Stomach (tissue), 19 donors: ENCODE measurements at places on chromosomes 1 and 21. TPM values are rescaled to one million over a fixed set of nuclear protein-coding genes. Genes with fewer than 3 reads are reported as not detected.

HMGCS2 gene
- total RNA-seq = 41.0 TPM

FCGR1A gene
- not detected for total RNA-seq

OR2T29 gene
- total RNA-seq = not detected

SH2D5 gene
- not detected for total RNA-seq

MGST3 gene
- 129 TPM for total RNA-seq

- no peak overlapping the region for H3K27ac ChIP-seq
- H3K27me3 ChIP-seq = no peaks in the 10 kb centered on the region
- no peaks in the 10 kb centered on the region for H3K4me1 ChIP-seq
- no peak overlapping the region for H3K4me3 ChIP-seq
- DNase-seq = no peak
Observed at GRCh38 chr21:19785941-19786340, 1212.3 kb upstream of the NCAM2 start.

- no peak overlapping the region for H3K27ac ChIP-seq
- peaks cover 3% of the 10 kb centered on the region for H3K4me1 ChIP-seq
- H3K4me3 ChIP-seq = no peak overlapping the region
- H3K36me3 ChIP-seq = no peaks in the 10 kb centered on the region
Observed at GRCh38 chr1:34871443-34872132, 12.0 kb upstream of the SMIM12 start.

GRCh38 chr21:9758888-9759287 lies 762.5 kb upstream of the TPTE start:
- H3K36me3 ChIP-seq = no peaks in the 10 kb centered on the region
- no peak overlapping the region for H3K27ac ChIP-seq
- no peaks in the 10 kb centered on the region for H3K4me1 ChIP-seq
- DNase-seq = no peak

DNA sequence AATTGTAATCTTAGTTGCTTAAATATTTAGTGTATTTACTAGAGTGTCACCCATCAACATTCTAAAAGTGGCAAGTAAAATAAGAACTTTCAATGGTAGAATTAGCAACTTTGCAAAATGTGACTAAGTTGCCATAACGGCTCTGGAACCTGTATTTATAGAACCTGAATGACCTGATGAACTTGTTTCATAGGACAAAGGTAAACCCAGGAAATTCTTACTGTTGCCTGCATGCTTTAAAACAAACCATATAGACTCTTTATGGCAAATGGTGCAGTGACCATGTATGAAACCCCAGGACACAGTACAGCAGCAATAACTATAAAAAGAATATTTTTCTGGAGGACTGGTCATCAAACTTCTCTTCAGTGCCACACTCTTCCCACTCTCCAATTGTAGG lies 22.9 kb downstream of the AK2 start:
- no peak overlapping the region for H3K4me3 ChIP-seq
- peaks cover 50% of the 10 kb centered on the region for H3K36me3 ChIP-seq
- no peaks in the 10 kb centered on the region for H3K27me3 ChIP-seq
- DNase-seq = no peak
- no peak overlapping the region for H3K27ac ChIP-seq

DNA sequence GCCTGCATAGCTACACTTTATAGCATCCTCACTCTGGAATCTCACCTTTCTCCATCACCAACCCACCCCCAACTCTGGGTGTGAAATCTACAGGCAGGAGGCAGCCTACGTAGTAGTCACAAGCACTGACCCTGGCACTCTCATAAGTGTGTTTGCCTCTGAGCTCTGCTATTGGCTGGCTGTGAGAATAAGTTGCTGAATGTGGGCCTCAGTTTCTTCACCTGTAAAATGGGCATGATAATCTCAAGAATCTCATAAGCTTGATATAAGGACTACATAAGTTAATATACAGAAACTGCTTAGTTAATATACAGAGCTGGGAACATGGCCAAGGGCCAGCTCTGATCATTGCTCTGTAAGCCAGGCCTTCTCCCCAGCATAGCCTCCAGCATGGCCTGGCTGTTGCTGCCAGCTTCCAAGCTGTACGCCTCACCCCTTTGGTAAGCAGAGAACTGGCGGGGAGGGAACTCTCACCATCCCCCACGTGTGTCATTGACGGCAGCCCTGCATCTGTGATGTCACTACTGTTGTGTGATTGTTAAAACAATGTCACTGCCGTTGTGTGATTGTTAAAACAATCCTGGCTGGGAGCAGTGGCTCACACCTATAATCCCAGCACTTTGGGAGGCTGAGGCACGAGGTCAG lies 53.3 kb downstream of the SYF2 start:
- no peak overlapping the region for H3K27ac ChIP-seq
- no peaks in the 10 kb centered on the region for H3K36me3 ChIP-seq
- DNase-seq = no peak
- peaks cover 5% of the 10 kb centered on the region for H3K4me1 ChIP-seq

DNA sequence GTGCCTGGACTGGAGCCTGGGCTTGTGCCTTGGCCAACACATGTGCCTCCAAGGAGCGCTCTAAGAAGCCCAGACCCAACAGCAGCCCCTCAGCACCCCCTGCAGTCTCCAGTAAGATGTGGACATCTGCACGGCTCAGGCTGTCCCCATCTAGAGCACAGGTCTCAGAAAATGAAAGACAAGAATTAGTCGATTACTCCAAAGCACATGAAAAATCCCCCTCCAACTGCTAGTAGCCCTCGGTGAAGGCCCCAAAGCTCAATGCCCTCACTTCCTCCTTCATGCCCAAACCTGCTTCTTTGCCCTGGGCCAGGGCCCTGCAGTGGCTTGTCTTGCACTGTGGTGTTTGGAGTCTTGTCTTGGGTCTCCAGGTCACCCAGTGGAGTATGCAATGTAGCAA lies 21.9 kb upstream of the ERO1B start:
- DNase-seq = no peak
- no peak overlapping the region for H3K4me3 ChIP-seq
- no peaks in the 10 kb centered on the region for H3K36me3 ChIP-seq

DNA sequence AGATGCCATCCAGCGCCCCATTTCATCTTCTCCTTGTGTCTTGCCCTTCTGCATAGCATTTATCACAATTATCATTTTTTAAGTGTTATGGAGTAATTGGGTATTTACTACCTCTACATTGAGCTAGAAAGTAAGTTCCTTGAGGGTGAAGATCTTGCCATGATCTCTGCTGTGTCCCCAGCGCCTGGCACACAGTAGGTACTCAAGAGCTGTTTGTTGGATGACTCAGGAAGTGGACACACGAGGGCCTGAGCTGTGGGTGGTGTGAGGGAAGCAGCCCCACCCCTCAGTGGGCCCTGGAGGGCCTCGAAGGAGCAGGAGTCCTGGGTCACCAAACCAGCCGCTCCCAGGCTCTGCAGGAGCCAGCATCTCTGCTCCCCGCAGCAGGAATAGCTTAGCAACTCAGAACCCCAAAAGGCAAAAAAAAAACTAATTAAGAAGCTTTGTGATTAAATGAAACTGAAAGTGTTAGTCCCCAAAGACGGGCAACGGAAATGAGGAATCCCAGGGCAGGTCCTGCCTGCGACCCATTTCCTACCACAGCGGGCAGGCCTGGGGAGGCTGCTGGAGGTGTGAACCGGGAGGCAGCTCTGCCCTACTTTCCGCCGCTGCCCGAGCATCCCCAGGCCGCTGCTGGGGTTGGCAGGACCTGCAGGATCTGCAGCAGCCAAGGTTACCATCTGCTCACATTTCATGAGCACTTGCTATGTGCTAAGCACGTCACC lies 87.7 kb downstream of the LACTBL1 start:
- H3K27ac ChIP-seq = no peak overlapping the region
- DNase-seq = no peak
- no peaks in the 10 kb centered on the region for H3K36me3 ChIP-seq
- H3K4me3 ChIP-seq = no peak overlapping the region
- no peaks in the 10 kb centered on the region for H3K4me1 ChIP-seq
- no peaks in the 10 kb centered on the region for H3K27me3 ChIP-seq

DNA sequence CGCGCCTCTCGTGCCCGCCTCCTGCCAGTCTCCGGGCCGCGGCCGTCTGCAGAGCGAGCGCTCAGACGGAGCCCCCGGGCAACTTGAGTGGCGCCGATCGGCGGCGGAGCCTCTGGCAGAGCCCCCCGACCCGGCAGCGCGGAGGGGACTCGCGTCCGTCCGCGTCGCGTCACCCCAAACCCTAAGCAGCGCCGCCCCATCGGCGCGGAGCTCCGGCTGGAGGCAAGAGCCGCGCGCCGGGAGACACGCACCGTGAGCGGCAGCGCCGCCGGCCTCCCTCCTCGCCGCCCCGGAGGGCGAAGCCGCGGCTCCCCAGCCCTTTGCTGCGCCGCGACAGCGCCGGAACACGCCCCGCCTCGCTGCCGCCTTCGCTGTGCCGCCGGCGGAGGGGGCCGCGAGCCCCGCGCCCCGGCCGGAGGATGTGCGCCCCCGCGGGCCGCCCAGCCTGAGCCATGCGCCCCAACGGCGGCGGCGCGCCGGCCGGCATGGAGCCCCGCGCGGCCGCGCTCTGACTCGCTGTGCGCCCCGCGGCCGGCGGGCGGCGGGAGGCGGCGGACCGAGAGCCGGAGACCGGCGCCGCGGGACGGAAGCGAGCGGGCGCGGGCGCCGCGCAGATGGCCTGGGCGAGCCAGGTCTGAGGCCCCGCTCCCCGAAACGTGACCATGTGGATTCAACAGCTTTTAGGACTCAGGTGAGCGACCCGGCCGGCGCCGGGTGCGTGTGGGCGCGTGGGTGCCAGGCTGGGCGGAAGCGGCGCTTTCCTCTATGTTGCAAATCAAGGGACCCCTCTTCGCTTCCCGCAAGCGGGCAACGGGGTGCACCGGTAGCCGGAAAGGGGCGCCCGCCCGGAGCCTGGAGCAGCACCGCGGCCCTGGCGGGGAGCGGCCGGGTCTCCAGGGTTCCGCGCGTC lies 610 bp downstream of the AJAP1 start:
- H3K4me3 ChIP-seq = peak overlapping the region; percentile 31
- peaks cover 17% of the 10 kb centered on the region for H3K27me3 ChIP-seq
- peaks cover 30% of the 10 kb centered on the region for H3K4me1 ChIP-seq

DNA sequence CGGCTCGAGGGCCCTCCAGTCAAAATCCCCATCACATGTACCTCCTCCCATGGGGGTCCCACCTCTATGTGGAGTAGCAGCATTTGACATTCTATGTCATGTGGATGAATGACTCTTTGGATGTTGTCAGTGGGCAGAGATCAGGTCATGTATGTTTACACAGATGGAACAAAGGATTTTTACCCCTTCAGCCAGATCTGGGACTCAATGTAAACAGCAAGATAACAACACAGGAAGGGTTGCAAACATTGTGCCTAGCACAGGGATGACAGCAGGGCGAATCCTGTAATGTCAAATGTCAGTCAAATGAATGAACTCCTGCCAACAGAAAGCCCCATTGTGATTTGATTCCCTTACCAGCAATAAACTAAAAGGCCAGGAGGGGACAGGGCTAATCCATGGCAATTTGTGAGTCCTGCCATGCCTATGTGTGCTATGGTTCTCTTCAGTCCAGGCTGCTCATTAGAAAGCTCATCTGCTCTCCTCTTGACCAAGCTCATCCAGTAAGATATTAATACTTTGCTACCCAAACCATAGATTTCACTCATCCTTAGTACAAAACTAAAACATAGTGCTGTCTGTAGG lies 60.3 kb downstream of the PGBD5 start:
- peaks cover 8% of the 10 kb centered on the region for H3K27me3 ChIP-seq
- no peak overlapping the region for H3K27ac ChIP-seq
- H3K4me3 ChIP-seq = no peak overlapping the region
- no peaks in the 10 kb centered on the region for H3K36me3 ChIP-seq
- no peak for DNase-seq

GRCh38 chr1:29624320-29625083 lies 388.2 kb downstream of the PTPRU start:
- H3K27ac ChIP-seq = no peak overlapping the region
- no peaks in the 10 kb centered on the region for H3K36me3 ChIP-seq
- no peak overlapping the region for H3K4me3 ChIP-seq
- no peaks in the 10 kb centered on the region for H3K4me1 ChIP-seq
- H3K27me3 ChIP-seq = peaks cover 37% of the 10 kb centered on the region

DNA sequence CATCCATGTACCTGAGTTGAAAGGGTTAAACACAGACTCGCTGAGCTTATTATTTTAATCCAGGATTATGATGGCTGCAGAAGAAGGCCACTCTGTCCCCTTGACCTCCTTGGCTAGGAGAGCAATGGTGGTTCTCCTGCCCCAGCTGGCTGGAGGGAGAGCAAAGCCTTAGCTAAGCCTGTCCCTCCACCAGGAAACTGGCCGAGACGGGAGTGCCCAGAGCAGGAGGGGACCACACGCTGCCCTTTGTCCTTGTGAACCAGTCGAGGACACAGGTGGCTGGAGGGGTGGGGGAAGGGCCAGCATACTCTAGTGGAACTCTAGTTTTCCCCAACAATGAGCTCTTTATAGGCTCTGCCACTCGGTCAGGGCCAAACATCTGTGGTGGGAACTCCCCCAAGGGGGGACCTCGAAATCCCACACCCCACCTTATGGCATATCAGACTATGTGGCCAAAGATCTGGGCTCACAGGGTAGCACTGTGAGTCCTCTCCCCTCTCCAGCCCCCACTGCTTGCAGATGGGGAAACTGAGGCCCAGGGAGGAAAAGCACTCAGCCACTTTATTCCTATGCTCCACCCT lies 12.9 kb downstream of the KIAA1614 start:
- H3K27ac ChIP-seq = peak overlapping the region; percentile 80
- peaks cover 6% of the 10 kb centered on the region for H3K36me3 ChIP-seq
- H3K4me1 ChIP-seq = peaks cover 13% of the 10 kb centered on the region

DNA sequence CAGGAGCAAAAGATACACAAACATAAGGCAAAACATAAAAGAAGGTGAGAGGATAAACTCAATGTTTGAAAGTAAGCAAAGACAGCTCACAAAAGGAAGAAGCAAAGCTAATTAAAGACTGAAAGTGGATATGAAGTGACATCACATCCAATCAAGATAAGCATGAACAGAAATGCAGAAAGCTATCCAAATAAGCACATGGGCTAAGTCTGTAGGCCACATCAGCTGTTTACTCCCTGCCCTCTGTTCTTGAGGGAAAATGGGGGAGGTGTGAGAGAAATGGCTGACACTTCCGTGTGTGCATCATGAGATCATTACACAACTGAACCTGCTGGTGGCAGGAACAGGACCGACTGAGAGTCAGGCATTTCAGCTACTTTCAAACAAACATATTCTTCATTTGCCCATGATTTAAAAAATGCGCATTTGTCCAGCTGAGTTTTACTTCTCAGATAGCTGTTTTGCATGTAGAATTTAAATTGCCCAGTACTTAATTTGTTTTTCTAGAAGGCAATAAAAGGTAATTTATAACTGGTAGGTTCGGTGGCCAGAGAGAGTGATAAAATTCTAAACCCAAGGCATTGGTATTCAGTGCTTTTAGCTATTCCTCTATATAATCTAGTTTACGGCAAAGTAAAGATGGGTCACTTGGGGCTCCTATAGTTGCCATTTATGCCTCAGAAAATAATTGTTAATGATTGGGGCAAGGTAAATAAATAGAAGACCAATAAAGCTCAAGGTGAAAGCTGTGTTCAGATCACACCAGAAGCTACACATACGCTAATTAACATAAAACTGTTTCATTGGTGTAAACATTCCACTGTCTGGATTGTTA lies 27.2 kb upstream of the MAN1A2 start:
- H3K4me1 ChIP-seq = no peaks in the 10 kb centered on the region
- no peaks in the 10 kb centered on the region for H3K36me3 ChIP-seq
- no peak overlapping the region for H3K27ac ChIP-seq

- H3K27me3 ChIP-seq = no peaks in the 10 kb centered on the region
- H3K4me3 ChIP-seq = no peak overlapping the region
- no peaks in the 10 kb centered on the region for H3K36me3 ChIP-seq
- peaks cover 19% of the 10 kb centered on the region for H3K4me1 ChIP-seq
- no peak for DNase-seq
Observed at GRCh38 chr21:14688412-14688811, 142.3 kb upstream of the SAMSN1 start.
